ENCODE measurements at places on chromosomes 5 and 9. TPM values are rescaled to one million over a fixed set of nuclear protein-coding genes. Genes with fewer than 3 reads are reported as not detected.

TAF11L5 gene
- not detected for total RNA-seq

MEF2C gene
- 0.02 TPM for total RNA-seq

PPWD1 gene
- total RNA-seq, result 18.2 TPM

ISL1 gene
- total RNA-seq, result 0.05 TPM

GBA2 gene
- total RNA-seq, result 32.5 TPM

FUT7 gene
- 0.06 TPM for total RNA-seq

SMIM27 gene
- 10.7 TPM for total RNA-seq

PCDHB13 gene
- total RNA-seq, result 0.08 TPM

SV2C gene
- total RNA-seq, result not detected

SH3TC2 gene
- 0.69 TPM for total RNA-seq

SPATA31D4 gene
- total RNA-seq, result not detected

RORB gene
- total RNA-seq, result not detected

TMEM215 gene
- total RNA-seq, result not detected

TRPM6 gene
- total RNA-seq, result 2.5 TPM

PTGER4 gene
- total RNA-seq, result 5.5 TPM

GLDC gene
- total RNA-seq, result 13.6 TPM

HRH2 gene
- 0.38 TPM for total RNA-seq

IL4 gene
- not detected for total RNA-seq

PCDHA4 gene
- 1.1 TPM for total RNA-seq

OTP gene
- 0.13 TPM for total RNA-seq

PCDHGA7 gene
- total RNA-seq, result 1.2 TPM
